ENCODE measurements at places on chromosomes 7 and 10.

- no peaks in the 10 kb centered on the region for H3K36me3 ChIP-seq
- H3K4me1 ChIP-seq = no peaks in the 10 kb centered on the region
- H3K27me3 ChIP-seq = peaks cover 19% of the 10 kb centered on the region
- no peak for DNase-seq
- H3K27ac ChIP-seq = no peak overlapping the region
- H3K4me3 ChIP-seq = no peak overlapping the region
Measured at GRCh38 chr10:123781324-123781900, 110.2 kb downstream of the CPXM2 start.

DNA sequence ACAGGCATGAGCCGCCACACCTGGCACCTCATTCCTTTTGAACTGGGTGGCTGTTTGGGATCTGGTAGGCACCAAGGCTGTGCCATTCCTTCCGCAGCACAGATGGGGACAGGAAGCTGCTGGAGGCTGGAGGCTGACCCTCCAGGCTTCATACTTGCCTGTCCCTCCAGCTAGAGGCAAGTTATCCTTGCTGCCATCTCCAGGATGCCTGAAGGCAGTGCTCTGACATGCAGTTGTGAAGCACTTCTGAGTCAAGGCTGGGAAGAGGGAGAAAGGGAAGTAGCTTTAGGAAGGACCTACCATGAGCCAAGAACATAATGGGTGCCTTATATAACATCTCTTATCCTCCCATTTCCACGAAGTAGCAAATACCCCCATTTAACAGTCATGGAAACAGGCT lies 9.5 kb downstream of the MARVELD1 start:
- no peak overlapping the region for H3K4me3 ChIP-seq
- H3K27ac ChIP-seq = no peak overlapping the region
- H3K4me1 ChIP-seq = no peaks in the 10 kb centered on the region
- H3K36me3 ChIP-seq = no peaks in the 10 kb centered on the region

DNA sequence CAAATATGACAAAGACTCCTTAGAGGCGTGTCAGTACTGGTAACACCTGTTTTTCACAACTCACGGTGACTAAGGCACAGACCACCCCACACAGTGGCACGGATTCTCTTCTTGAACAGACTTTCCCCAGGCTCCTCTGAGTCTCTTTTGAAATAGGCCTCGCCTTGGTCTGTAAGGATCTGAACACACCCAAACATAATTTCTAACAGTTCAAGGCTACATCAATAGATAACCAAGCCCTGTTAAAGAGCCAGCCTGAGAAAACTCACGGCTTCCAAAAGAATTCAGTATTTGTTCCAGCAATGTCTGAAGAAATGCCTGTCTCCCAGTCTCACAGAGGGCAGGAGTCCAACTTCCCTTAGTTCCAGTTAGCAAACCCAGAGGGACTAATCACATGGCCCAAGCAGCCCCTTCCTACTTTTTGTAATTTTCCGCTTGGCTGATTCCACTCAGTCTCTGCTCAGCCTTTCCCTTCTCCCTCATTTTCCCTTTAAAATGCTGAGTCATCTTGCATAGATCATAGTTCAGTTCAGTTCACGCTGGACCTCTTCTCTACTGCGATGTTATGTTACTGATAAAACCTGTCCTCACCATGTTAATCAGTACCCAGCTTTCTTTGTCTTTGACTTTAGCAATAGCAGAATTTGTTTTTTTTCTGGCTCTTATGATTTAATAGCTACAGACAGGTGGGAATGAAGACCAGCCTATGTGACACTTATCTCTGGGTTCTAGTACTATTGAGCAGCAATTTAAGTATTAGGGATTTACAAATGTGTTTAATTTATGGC lies 22.6 kb upstream of the AKR1C3 start:
- no peak for DNase-seq
- H3K36me3 ChIP-seq = no peaks in the 10 kb centered on the region
- no peak overlapping the region for H3K4me3 ChIP-seq
- H3K27ac ChIP-seq = no peak overlapping the region

DNA sequence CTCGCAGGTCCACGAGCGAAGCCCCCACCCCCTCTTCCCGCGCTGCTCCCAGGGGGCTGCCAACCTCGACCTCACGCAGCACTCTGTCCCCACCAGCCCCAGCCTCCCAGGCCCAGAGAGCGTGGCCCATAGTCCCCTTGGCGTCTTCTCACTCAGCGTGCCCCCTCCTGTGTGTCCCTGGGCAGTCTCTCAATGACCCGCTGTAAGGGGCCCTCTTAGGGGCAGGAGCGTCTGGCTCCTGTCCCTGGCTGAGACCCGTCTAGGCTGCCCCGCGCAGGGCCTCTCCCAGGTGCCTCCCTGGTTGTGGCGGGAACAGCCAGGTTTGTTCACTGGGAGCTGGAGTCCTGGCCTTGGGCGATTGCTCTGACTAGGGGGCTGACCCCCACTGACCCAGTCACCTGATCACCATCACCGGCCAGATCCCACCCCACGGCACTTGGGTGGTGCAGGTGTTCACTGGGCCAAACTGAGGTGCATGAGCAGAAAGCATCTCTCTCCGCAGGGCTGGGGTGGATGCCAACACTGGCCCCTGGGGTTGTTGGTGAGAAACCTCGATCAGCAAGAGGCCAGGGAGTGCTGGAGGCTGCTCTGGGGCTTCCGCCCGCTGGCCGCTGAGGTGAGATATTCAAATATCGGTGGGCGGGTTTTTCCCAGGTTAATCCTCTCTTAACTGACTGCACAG lies 12.6 kb upstream of the WDFY4 start:
- no peaks in the 10 kb centered on the region for H3K4me1 ChIP-seq
- no peak overlapping the region for H3K27ac ChIP-seq
- H3K27me3 ChIP-seq = no peaks in the 10 kb centered on the region
- no peak overlapping the region for H3K4me3 ChIP-seq
- DNase-seq = no peak
- H3K36me3 ChIP-seq = no peaks in the 10 kb centered on the region

- DNase-seq = no peak
- no peaks in the 10 kb centered on the region for H3K4me1 ChIP-seq
- no peaks in the 10 kb centered on the region for H3K36me3 ChIP-seq
- H3K27me3 ChIP-seq = no peaks in the 10 kb centered on the region
- H3K27ac ChIP-seq = no peak overlapping the region
- H3K4me3 ChIP-seq = no peak overlapping the region
Measured at GRCh38 chr7:31602041-31602625, 84.9 kb upstream of the PPP1R17 start.

DNA sequence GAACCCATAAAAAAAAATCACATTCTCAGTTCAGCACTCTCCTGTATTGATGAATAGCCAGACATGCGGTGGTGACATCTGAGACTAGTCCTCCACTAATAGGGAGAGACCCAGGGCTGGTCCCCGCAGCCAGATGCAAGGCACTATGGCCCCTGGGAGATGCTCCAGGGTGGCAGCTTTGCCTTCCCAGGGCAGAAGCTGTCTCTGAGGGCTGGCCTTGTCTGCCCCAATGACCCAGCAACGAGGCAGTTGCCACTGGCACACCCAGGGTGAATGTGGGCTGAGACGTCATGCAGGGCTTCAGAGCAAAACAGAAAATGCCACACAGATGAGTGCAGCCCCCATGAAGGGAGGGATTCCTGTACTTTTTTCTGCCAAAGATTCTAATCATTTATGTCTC lies 50.1 kb upstream of the GDF10 start:
- H3K27me3 ChIP-seq = no peaks in the 10 kb centered on the region
- DNase-seq = no peak
- H3K36me3 ChIP-seq = no peaks in the 10 kb centered on the region
- H3K27ac ChIP-seq = no peak overlapping the region
- H3K4me1 ChIP-seq = peaks cover 12% of the 10 kb centered on the region
- no peak overlapping the region for H3K4me3 ChIP-seq

DNA sequence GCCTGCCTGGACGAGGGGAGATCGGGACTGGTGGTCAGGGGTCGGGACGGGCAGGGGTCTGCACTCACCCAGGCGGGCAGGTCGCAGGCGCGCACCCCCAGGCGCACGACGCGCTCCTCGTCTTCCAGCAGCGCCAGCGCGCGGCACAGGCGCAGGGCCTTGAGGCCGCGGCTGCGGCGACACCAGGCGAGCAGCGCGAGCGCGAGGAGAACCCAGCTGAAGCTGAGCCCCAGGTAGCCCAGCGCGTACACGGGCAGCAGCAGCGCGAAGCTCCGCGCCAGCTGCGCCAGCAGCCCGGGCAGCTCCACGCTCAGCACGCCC lies 328 bp downstream of the ESYT2 start:
- peak; percentile 73 for DNase-seq
- peaks cover 8% of the 10 kb centered on the region for H3K27me3 ChIP-seq
- peaks cover 22% of the 10 kb centered on the region for H3K36me3 ChIP-seq

DNA sequence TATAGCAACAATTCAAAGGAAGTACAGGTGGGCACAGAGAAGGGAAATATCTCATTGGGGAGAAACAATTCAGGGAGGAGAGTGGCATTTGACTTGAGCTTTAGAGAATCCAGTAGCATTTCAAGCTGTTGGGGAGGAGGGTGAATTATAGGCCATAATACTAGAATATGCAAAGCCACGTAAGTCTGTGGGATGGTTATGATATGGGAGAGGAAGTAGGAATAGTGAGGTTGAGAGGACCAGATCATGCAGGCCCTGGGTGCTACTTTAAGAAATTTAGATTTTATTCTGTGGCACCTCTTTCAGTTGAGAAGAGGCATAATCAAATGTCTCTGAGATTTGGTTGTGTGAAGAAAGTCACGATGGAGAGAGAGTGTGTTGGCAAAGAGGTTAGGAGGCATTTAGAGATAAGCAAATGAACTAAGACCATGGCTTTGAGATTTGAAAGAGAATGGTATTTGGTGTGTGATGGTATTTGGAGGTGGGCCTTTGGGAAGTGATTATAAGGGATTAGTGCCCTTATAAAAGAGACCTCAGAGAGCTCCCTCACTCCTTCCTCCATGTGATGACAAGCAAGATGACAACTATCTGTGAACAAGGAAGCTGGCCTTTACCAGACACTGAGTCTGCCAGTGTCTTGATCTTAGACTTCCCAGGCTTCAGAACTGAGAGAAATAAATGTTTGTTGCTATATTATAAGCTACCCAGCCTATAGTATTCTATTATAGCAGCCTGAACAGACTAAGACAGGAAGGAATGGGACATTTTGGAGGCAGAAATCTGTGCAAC lies 15.1 kb downstream of the ADD3 start:
- peaks cover 42% of the 10 kb centered on the region for H3K4me1 ChIP-seq
- no peak overlapping the region for H3K4me3 ChIP-seq
- DNase-seq = no peak
- peaks cover 34% of the 10 kb centered on the region for H3K36me3 ChIP-seq
- H3K27ac ChIP-seq = peak overlapping the region; percentile 15

- H3K36me3 ChIP-seq = no peaks in the 10 kb centered on the region
- H3K27ac ChIP-seq = no peak overlapping the region
- DNase-seq = no peak
- H3K27me3 ChIP-seq = peaks cover 6% of the 10 kb centered on the region
Measured at GRCh38 chr7:136009488-136010079, 32.4 kb upstream of the MTPN start.

DNA sequence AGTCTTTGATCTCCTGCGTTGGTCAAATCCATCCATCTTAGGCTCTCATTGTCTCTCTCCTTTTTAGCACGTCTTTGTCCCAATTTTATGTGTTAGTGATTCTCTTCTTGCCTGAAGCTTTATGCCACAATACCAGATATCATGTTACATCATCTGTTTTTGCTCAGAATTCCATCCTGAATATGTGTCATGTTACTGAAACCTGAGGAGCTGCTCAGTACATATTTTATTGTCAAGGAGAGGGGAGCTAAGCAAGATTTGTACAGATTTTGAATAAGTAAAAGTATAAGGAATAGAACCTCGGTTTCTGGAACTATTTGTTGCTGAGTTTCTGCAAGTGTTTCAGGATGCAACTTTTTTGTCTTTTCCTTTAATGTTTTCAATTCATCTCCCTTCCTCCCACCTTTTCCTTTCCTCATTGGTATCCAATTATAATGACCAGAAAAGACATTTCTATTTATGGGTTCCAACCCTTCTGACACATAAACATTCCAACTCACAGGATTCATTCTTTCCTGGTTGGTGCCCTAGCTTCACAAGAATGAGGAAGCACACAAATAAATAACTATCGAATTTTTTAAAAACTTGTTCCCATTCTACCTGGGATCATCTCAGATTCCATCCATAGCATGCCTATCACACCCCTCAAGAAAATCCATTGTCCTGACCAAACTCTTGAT lies 291.8 kb downstream of the CRPPA start:
- no peaks in the 10 kb centered on the region for H3K36me3 ChIP-seq
- H3K4me3 ChIP-seq = no peak overlapping the region
- no peak overlapping the region for H3K27ac ChIP-seq
- no peaks in the 10 kb centered on the region for H3K4me1 ChIP-seq
- DNase-seq = no peak

All from activated CD8-positive, alpha-beta T cell treated with anti-CD3 and anti-CD28 coated beads, Interleukin-2, amount 10 ng/mL, durations not matched to agents 7 days and 5 days (primary cell).